ENCODE measurements at places on chromosomes 13 and 19.

DNA sequence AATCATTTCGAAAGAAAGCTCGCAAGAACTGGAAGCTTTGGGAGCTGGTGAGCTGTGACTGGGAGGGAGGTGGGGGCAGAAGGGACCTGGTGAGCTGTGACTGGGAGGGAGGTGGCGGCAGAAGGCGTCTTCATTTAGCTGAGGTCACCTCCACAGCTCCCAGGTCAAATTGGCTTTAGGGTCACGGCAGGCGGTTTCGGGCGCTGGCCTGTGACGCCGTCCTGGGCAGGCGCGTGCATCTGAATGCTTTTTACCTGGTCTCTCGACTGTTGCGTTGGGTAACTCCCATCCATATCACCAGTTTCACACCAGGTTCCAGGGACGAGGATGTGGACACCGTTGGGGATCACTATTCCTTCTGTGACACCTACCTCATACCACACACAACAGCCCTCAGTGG lies 29.2 kb downstream of the C2CD4C start:
- DNase-seq = no peak

DNA sequence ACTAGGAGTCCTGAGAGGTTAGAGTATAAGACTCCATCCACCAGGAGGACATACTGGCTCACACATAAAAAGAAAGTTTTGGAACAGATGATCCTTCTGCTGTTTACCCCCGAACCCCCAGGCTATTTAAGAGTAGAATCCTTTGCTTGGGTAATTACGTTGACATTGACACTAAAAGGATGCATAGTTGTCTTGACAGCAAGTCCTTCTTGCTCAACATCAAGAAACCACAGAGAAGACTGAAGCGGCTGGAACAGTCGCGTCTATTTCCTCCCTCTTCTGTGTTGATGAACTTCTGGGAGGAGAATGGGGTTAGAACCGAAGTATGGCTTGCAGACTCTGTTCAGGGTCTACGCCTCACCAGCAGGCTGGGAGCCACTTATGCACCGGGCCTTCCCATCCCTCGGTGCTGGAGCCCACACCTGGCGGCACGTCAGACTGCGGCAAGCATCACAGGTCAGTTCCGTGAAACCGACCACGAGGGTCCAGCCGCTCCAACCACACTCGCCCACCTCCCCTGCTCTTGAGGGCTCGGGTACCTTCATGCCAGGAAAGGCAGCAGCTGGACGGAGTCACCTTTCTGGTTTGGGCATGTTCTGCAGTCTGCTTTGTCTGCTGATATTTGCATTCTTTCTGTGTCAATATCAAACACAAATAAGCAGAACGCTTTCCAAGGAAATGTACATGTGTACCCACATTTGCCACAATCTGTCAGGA lies 42.4 kb upstream of the RANBP3 start:
- DNase-seq = no peak

DNA sequence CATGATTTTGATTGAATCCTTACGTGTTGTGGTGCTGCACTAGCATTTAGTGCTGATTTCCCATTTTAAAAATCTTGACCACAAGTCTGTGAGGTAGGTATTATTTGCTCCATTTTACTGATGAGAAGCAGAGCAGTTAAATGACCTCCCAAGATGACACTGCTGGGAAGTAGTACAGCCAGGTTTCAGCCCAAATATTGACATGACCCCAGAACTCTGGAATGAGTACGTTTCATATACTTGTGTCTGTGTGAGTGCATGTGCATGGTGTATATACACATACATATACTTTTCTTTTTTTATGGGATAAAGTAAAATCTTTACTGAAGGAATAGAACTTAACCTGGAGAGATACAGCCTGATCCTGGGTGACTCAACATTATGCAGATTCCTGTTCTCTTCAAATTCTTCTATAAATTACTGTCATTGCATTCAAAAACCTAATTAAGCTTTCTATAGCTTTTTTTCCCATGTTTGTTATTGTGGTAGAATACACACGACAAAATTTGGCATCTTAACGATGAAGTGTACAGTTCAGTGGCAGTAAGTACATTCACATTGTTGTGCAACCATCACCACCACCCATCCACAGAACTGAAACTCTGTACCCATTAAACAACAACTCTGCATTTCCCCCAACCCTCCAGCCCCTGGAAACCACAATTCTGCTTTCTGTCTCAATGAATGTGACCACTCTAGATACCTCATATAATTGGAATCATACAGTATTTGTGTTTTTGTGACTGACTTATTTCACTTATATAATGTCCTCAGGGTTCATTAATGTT lies 311.9 kb downstream of the MTUS2 start:
- DNase-seq = no peak

DNA sequence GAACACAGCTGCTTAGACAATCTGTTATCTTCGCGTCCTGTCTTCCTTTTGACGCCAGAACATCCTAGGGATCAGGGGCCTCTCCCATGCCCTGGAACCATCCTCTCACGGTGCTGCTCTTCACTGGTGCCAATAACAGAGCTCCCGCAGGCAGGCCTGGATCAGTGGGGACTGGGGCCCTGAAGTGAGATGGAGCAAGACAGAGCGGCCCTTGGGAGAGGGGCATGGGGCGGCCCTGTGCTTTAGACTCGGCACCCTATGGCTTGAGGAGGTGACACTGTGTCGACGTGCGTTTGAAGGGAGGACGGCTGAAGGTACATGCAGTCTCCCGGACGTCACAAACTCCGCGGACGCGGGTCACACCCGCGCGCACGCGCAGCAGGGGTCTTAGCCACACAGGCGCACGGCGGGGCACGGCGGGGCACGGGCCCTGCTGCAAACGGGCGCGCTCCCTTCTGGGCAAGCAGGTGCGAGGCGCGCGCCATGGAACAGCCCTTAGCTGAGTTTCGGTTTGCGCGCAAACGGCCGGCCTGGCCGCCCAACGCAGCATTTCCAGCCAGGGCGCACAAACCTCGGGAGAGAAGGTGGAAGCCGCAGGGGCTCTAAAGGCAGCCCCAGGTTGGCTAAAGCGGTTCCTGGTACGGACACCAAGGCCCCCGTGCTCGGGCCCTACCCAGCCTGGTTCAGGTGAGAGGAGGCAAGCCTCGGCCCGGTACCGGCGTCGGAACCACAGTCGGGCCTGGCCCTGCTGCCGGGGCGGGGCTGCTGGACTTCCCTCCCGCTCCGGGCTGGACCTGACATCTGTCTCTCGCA lies 16.5 kb upstream of the RNF17 start:
- DNase-seq = no peak

DNA sequence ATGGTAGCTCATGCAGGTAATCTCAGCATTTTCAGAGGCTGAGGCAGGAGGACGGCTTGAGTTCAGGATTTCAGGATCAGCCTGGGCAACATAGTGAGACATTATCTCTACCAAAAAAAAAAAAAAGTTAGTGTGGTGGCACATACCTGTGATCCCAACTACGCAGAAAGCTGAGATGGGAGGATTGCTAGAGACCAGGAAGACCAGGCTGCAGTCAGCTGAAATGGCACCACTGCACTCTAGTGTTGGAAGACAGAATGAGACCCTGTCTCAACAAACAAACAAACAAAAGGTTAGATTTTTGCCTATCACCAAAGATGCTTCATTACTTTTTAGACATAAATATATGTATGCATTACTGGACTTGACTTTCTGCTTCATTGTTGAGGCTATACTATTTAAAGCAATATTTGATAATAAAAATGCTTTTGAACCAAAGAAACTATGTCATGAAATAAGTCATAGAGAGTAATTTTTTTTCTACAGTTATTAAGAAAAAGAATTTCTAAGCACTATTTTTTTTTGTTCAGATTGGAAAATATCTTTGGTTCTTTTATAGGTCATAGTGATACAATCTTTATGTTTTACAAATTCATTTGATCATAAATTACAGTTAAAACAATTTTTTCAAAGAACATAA lies 1180.1 kb upstream of the ATXN8OS start:
- no peak for DNase-seq

- DNase-seq = peak; percentile 79
Observed at GRCh38 chr13:24267274-24267673, 42.1 kb upstream of the C1QTNF9 start.

- no peak for DNase-seq
Observed at GRCh38 chr13:65095161-65096082, 2134.7 kb downstream of the PCDH9 start.

DNA sequence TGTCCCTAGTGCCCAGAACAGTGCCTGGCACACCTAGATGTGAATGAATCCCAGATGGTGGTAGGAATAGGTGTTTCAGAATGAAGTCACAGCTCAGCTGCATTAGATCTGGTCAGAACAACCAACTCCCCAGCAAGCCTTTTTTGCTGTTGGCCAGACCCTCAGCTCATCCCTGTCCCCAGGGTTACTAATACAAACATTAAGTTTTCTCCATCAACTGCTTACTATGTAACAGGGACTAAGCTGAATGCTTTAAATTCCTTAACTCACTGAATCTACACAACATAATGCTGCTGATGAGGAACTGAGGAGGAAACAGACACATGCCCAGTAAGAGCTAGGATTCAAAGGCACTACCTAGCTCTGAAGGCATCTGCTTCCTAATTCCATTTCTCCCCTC lies 18.8 kb downstream of the SMG9 start:
- no peak for DNase-seq

GRCh38 chr13:67977066-67977465 lies 746.9 kb upstream of the PCDH9 start:
- no peak for DNase-seq

- peak; percentile 63 for DNase-seq
Observed at GRCh38 chr19:18985257-18985656, 44.2 kb upstream of the HOMER3 start.

GRCh38 chr13:30984620-30985019 lies 52.2 kb downstream of the TEX26 start:
- DNase-seq = no peak

- DNase-seq = peak; percentile 100
Observed at GRCh38 chr19:48468772-48469288, 339 bp upstream of the CYTH2 start.

- DNase-seq = peak; percentile 32
Observed at GRCh38 chr13:79393564-79394249, 12.3 kb downstream of the RBM26 start.

DNA sequence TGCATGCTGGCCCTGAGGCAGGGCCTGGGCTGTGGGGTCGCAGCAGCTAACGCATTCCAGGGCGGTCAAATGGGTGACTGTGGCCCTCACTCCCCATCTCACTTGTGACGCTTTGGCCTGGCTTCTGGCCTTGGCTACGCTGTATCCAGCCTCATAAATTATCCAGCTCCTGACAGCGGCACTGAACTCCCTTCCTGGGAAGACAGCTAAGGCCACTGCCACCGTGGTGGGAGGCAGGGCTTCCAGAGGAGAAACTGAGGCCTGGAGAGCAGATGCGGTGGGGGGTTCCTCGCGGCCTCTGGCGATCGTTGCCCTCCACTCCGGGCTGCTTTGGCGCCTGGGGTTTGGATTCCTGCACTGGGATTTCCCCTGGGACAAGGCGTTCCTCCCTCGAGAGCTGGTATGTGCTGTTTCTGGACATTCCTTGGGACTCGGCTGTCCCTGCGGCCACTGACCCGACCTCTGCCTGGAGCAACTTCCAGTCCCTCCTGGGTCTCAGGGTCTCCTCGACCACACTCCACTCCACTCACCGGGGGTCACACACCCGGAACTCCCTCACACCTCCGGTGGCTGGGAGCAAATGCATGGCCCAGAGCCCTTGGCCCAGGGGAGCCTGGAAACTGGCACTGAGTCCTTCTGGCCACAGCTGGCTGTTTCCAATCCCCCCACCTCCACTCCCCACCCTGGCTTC lies 3.4 kb downstream of the TBXA2R start:
- DNase-seq = no peak
